ENCODE measurements at places on chromosomes 5 and 9. TPM values are rescaled to one million over a fixed set of nuclear protein-coding genes. Genes with fewer than 3 reads are reported as not detected.

Gene CTSL
- polyA plus RNA-seq = 75.4 TPM

Gene LRRC19
- polyA plus RNA-seq = 0.26 TPM

- no peak for DNase-seq
Measured at GRCh38 chr9:98906273-98907040, 37.2 kb upstream of the COL15A1 start.

- no peak for DNase-seq
Measured at GRCh38 chr5:166493612-166494011, 1797.8 kb upstream of the WWC1 start.

DNA sequence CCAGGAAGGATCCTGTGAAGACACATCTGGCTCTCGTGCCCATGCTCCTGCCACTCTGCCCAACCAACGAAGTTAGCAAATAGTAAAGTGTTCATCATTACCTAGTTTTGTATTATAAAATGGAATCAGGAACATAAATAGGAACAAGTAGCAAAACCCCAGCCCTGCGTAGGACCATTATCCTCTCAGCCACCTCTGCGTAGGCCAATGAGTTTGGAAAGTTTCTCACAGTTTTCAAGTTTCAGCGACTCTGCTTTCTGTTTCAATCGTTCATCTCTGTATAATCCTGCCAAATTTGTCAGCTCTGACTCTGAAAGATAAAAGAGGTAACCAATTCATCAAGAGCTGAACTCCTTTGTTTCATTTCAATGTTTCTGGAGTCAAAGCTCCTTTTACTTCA lies 10.1 kb upstream of the SPATA24 start:
- no peak for DNase-seq
